ENCODE measurements at places on chromosomes 7 and 10.

DNA sequence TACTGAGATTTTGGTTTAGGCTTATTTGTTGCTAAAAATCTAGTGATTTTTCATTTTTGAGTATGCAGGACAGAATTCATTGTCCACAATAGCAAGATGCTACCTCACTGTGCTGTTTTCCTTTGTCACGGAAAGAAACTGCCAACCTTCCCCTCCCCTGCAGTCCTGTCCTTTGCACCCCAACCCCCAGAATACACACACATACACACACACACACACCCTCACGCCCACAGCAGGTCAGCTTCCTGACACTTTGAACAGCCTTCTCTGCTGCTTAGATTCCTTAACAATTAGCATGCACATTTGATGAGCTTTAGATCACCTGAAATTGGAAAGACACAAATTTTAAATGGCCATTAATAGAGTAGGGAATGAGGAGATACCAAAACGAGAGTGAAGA, 32.1 kb downstream of the ARMC3 start:
- DNase-seq = no peak

- DNase-seq = no peak
Observed at GRCh38 chr10:120162471-120162870, 269.9 kb downstream of the SEC23IP start.

- DNase-seq = no peak
Observed at GRCh38 chr7:157151626-157152339, 13.1 kb downstream of the UBE3C start.

- no peak for DNase-seq
Observed at GRCh38 chr7:86950944-86951343, 108.5 kb downstream of the ELAPOR2 start.

GRCh38 chr10:131167036-131167860, 144.3 kb downstream of the TCERG1L start:
- no peak for DNase-seq

- no peak for DNase-seq
Observed at GRCh38 chr7:28192786-28193585, 12.4 kb upstream of the JAZF1 start.

Data from cortex of kidney (tissue), 1 donor.